Fibroblast of skin of abdomen (primary cell): ENCODE measurements at places on chromosomes 12 and 14.

GRCh38 chr12:102958073-102958829, 777 bp downstream of the ASCL1 start:
- peak; percentile 18 for DNase-seq

GRCh38 chr12:51639361-51639760, 48.3 kb downstream of the SCN8A start:
- peak; percentile 56 for DNase-seq

DNA sequence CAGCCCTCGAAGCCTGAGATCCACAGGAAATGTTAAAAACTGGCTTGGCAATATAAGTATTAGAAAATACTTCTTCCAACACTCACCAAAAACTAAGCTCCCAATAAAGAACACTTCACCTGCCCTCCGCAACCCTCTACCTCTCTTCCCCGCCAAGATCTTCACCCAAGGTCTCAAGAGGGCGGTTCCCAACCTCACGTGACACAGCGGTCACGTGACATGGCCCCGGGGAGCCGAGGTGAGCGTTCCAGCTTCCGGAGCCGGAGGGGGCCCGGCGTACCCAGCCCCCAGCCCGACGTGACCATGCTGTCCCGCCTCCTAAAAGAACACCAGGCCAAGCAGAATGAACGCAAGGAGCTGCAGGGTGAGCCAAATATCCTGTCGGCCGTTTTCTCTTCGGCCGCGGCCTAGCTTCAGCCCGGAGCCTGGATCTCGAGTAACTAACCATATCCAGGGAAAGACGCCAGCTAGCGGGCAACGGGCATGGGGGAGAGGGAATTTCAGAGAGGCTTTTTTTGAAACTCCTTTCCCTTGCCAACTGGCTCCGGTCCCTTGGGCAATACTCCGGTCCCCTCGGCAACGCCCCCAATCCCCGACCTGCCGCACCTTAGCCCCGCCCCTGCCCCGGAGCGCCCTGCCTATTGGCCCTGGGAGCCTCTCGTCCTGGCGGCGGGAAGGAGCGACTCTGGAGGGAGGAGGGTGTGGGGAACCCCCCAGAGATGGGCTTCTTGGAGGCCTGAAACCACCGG, at the start of gene BLOC1S1:
TSS of gene BLOC1S1 (plus strand) at position 214 of the 749 bp plus-strand sequence. CDS start at position 220, 6 bp downstream.
- peak; percentile 96 for DNase-seq

- no peak for DNase-seq
Observed at GRCh38 chr12:57610554-57611107, 604 bp upstream of the ARHGEF25 start.

DNA sequence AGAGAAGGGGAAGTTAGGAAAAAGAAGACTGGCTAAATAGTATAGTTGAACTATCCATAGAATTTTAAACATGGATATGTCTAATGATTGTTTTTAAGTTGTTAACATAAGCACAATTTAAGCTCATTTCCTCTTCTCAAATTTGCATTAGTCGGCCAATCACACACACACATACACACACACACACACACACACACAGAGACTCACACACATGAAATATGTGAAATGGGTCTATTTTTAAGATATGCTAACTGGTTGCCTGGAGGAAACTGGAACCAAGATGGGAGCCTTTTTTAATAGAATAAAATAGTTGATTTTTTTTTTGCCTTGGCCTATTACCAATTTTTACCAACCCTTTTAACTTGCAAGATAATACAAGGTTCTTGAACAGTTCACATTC, 24.0 kb upstream of the STYK1 start:
- no peak for DNase-seq
